Fibroblast of the conjunctiva (primary cell): ENCODE measurements at places on chromosomes 3 and 15.

DNA sequence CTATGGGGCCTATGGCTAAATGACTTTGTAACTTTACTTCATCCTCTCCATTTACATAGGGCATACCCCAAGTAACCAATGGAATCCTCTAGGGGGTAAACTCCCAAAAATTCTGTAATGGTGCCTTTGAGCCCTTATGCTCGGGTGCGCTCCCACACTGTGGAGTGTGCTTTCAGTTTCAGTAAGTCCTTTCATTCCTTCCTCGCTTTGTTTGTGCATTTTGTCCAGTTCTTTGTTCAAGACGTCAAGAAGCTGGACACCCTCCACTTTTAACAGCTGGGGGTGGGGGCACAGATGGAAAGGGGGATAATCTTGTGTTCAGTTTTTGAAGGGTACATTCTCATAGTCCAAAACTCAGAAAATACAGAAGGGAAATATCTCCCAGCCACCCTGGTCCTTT, 84.4 kb upstream of the C2CD4B start:
- DNase-seq = no peak

DNA sequence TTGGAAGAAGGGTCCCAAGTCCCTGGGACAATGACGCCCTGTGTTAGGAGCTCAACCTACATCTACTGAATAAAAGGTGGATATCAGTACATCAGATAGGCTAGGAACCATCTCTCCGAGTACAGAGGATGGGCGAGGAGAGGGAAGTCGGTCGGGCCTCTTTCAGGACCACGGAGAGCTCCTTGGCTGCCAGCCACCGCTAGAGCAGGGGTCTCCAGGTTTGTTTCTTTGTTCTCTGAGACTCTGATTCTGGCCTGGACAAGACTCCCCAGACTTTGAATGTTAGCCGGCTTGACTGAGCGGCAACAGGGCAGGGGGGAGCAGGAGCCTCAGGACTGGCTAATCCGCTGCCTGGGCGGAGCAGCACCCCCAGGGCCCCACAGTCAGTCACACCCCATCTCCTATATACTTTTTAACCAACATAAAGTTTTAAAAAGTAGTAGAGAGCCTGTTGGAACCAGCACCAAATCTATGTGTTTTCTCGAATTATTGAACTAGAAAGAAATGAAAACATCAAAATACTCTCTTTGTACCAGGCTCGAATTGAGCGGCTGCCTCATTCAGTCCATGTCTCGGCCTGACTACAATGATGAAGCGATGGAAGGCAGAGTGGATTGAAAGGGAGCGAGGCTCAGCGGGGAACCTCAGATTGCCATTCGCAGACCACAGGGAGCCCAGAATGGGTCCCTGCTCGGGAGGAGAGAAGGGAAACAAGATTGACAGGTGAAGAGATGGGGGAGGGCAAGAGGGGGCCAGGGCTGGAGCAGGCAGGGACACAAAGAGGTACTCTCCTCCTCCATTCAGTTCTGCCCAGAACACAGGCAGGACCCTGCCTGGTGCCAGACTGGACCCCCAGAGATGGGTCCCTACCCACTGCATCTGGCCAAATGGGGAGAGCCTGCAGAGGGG, 131.6 kb downstream of the TPRA1 start:
- DNase-seq = no peak

GRCh38 chr3:141499284-141499683, 12.5 kb downstream of the RASA2 start:
- DNase-seq = no peak

GRCh38 chr3:25692341-25692740, 27.6 kb upstream of the TOP2B start:
- DNase-seq = no peak

- DNase-seq = no peak
These were observed 5.1 kb downstream of the ABI3BP start for GRCh38 chr3:100988080-100988479.

- peak; percentile 31 for DNase-seq
These were observed 145.0 kb downstream of the STAC start for GRCh38 chr3:36525115-36525801.

- no peak for DNase-seq
These were observed 11.3 kb upstream of the KAT2B start for GRCh38 chr3:20028905-20029331.

DNA sequence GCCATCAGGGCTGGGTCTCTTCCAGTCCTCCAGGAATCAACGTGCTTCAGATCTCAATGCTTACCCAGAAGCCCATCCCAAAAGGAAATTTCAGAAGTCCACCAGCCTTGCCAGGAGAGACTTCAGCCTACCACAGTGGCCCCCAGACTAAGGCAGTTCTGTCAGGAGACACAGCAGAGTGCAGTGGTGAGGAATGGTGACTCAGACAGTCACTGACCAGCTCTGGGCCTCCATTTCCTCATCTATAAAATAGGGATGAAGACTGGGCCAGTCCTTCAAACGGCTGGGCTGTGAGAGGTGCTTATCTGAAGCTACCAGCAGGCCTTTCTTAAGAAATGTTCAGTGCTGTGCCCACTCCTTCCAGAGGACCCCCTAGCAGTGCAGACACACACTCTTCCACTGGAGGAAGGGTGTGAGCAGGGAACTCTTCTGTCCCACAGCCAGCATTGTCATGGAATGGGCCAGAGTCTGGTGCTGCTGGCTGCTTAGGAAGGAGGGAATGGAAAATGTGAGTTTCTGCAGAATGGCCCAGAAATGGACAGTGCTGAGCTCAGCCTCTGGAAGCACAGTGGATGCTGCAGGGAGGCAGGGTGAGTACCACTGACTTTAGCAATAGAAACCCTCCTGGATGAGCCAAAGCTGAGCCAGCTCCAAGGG, 41.6 kb upstream of the DUSP7 start:
- no peak for DNase-seq

- no peak for DNase-seq
These were observed 326.7 kb downstream of the NTRK3 start for GRCh38 chr15:87929841-87930240.

DNA sequence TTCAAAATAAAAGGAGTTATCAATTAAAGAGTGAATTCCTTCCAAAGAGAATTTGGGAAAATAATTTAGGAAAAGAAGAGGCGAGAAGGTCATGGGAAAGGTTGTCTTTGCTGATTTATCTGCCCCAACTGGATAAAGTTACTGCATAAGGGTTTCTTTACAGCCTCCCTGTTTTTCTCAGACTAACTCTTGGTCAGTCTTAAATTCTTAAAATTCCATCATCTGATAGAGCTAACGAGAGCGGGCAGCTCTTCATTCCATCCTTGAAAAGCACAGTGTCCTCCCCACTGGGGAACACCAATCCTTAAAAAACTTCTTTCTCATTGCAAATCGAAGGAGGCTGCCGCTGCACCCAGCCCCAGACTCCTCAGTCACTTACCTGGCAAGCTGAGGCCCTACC, 107.2 kb downstream of the PGPEP1L start:
- no peak for DNase-seq

- DNase-seq = no peak
These were observed 169.0 kb downstream of the OPA1 start for GRCh38 chr3:193761969-193762368.

GRCh38 chr15:99709243-99709986, 23.8 kb downstream of the LYSMD4 start:
- DNase-seq = no peak

DNA sequence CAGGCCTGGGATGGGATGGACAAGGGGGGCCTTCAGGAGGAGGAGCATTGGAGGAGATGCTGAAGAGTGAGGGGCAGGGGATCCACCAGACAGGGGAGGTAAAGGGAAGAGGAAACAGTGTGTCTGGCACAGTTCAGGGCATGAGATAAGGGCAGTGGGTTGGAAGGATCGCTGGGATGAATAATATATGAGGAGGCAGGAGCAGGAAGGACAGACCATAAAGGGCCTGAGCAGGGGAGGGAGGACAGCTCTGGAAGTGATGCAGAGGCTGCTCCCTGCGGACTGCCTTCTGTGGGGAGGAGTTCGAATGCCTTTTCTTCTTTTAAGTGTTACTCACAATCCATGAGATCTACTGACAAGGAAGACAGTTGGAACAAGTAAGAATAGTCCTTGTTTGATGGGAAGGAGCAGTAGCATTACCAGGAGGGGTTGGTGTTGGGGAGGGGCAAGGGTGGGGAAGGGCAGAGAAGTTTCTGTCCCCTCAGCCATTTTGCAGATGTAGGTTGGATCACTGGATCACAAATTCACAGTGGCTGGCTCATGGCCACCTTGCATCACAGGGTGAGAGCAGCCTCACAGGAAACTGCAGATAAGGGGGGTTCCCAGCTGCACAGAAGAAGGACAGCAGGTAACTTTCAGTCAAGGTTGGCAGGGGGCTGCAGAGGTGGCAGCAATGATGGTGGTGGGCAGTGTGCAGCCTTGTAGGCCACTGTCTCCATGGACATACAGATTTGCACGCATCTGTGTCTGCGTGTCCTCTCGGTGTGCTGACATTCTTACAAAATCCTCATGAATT, 91.9 kb upstream of the SNRPN start:
- no peak for DNase-seq

- no peak for DNase-seq
These were observed 87.5 kb downstream of the RORA start for GRCh38 chr15:61141497-61142125.

DNA sequence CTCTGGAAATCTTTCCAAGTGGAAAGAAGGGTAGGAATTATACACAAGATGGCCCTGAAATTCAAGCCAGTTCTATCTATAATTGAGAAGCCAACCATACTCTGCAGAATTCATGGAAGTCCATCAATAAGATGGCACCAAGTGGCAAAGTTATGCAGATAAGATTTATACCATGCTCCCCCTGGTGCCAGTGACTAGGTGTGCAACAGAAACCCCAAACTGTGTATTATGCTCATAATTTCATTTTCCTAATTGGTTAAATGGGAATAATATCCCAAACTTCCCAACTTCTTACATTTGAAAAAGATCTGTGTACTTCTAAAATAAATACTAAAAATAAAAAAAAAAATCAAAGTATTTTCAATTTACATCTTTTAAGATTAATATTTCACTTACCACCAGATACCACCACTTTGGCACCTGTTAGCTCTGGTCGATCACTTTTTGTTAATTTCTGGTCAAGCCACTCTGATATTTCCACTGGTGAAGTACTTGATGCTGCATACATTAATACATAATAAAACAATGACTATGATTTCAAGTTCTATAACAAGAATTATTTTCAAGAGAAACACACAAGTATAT, 25.9 kb downstream of the ETFA start:
- no peak for DNase-seq

- DNase-seq = no peak
These were observed 17.9 kb upstream of the EPB42 start for GRCh38 chr15:43238671-43239131.

GRCh38 chr3:72123908-72124441, 339.0 kb upstream of the PROK2 start:
- peak; percentile 73 for DNase-seq

DNA sequence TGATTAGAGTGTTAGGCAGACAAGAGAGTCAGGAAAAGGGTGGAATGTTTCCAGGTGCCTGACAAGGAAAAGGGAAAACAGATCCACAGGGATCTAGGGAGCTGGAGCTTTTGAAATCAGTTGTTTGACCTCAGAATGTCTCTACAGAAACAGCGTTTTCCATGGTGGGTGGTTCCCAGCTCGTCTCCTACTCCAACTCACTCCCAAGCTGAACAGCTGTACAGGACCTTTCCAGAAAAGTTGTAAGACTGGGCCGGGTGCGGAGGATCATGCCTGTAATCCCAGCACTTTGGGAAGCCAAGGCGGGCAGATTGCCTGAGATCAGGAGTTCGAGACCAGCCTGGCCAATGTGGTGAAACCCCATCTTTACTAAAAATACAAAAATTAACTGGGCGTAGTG, 55.7 kb upstream of the RYK start:
- no peak for DNase-seq

DNA sequence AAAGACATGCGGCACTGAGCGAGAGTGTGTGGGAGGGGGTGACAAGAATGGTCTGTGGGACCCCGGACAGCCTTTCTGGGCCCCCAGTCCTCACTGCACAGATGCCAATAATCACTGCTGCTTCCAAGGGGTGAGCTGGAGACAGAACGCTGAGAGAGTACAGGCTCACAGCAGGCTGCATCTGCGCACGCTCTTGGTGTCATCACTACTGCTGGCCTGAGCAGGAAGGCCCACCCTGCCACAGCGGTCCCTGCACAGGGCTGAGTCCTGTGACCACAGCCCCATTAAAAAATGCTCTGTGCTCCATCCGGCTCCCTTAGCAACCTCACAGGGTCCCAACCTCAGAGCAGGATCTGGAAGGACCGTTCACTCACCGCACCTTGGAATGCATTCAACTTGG, 205.5 kb upstream of the NSMCE3 start:
- no peak for DNase-seq

DNA sequence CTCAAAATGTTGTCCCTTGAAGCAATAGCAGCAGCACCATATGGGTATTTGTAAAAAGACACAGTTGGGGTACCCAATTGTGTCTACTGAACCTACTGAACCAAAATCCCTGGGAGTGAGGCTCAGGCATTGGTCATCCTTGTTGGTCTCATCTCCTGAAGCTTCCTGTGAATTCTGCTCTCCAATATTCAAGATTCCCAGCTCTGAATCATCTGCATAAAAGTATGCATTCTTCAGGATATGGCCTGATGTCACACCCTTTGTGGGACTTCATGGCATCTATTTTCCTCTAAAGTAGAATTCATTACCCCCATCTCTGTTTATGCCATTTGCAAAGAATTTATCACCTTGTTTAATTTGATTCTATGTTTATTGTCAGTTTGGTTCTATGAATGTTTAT, 13.3 kb upstream of the PTX3 start:
- no peak for DNase-seq
